ENCODE measurements at places on chromosomes 4 and X.

DNA sequence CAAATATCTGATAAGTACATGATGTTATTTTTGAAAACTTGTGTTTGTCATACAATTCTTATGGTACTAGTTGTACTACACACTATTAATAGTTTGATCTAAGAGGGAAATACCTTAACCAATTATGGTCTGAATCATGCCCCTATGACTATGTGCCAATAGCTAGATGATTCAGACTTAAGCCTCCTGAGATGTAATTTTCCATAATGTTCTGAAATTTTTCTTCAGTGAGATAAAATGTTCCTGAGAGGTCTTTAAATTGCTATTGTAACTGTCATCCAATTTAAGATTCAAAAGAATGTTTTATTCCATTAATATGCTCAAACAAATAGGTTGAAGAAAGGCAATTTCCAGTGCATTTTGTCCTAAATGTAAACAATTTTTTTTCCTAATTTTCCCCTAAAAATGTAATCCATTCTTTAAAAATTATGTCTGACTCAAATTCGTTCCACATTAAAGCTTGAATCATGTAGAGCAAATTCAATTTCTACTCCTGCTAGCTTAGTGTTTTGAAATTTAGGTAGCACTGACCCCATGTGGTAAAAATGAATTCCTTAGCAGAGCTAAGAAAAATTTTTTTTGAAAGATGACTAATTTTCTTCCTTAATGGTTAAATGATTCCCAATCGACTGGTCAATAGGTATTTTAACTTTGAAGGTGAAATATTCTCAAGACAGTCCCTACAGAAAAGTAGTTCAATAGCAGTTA is 49.1 kb downstream of the APOOL start:
- no peak for DNase-seq

- DNase-seq = no peak
Observed at GRCh38 chr4:2305766-2306501, 44.0 kb upstream of the MXD4 start.

DNA sequence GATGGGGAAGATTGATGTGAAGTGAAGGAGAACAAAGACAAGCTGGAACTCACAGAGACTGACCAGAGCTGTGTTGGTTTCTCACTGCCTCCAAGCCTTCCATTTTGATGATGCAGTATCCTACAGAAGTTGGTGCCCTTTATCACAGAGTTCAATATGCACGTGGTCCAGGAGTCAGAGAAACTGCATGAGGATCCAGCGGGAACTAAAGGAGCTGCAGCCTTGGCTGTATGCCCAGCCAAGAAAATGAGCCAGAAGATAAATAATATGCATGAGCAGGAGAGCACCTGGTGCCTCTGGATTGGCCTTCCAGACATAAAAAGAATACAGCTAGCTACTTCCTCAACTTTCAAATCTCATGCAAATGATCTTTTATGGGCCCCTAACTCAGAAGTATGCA is 44.3 kb upstream of the DCLK2 start:
- no peak for DNase-seq

DNA sequence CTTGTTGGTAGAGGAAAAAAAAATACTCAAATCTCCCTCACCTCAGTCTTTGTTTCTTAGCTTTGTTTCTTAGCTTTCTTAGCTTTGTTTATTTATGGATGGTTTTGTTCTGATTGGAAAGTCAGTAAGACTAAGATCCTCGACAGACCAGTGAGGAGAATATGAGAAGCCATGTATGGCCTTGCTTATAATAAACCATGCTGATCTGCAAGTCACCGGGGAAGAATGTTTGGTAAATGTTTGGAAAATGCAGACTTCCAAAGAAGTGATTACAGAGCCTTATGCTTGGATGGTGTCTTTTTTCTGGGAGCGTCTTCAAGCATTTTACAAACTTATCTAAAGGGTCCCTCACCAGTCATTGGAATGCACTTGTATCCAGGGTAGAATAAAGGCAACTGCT is 90.1 kb upstream of the NOCT start:
- no peak for DNase-seq

GRCh38 chr4:2337896-2338295 is 76.0 kb upstream of the MXD4 start:
- no peak for DNase-seq

DNA sequence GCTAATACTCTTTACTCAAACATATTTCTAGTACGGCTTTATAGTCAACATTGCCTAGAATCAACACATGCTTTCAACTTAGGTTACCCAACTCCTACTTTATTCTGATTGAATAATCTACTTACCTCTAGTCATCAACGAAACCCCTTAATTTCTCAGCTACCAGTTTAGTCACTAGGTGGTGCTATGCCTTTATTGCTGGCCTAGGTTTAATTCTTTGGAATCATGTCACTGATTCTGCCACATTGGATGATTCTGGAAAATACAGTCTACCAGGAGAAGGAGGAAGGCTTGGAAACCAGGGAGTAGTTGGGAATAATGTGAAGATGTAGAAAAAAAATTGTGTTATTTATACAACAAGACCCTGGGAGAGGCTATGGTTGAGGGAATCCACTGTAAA is 167.7 kb downstream of the DCAF12L2 start:
- DNase-seq = no peak

- DNase-seq = no peak
Observed at GRCh38 chr4:24278693-24279092, 305.7 kb downstream of the DHX15 start.

GRCh38 chrX:22526339-22526738 is 253.6 kb downstream of the CBLL2 start:
- DNase-seq = no peak

- no peak for DNase-seq
Observed at GRCh38 chr4:142579443-142579842, 266.7 kb downstream of the INPP4B start.

GRCh38 chr4:77344784-77345183 is 187.8 kb downstream of the CCNG2 start:
- no peak for DNase-seq

Data from 8988T (cell line).